Urinary bladder (tissue), 4 donors: ENCODE measurements at places on chromosomes 1 and 21.

GRCh38 chr1:21871943-21872342 is 59.9 kb downstream of the LDLRAD2 start:
- DNase-seq: no peak

DNA sequence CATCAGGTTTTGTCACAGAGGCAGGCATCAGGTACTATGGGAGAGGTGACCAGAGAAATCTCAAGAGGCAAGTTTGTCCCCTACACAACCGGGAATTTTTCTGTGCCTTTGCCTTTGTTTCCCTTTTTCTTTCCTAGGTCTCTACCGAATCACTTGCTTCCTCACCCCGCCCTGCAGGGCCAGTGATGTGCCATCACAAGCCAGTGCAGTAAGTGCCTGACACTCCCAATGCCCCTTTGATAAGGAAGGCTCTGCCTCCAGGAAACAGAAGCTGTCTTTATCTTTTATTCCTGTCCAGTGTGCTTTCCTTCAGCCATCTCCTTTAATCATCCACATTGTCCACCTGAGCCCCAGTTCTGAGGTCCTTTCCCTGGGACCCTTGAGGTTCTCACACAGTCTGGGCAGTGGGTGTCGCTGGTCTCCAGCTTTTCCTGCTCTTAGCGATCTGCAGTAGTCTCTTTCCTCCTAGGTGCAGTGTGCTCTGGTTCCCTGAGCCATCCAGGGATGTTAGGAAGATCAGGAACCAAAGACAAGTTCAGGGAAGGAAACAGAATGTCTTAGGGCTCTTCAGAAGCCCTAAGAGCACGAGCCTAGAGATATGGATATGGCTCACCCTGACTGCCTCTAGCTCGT is 36.6 kb downstream of the GJA5 start:
- no peak for DNase-seq

DNA sequence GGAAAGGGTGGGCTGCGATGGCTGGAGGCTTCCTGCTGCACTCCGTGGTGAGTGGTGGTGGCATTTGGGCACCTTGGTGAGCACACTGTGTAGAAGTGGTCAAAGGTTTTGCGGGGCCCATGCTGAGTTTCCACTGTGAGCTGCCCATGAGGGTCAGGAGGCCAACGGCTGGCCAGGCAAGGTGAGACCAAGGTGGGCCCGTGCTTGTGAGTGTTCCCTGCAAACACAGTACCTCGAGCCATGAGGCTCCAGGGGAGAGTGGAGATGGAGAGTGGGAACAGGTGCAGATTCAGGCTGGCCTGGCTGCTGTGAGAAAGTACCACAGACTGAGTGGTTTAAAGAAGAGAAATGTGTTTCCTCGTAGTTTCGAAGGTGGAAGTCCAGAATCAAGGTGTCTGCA is 40.8 kb downstream of the AJAP1 start:
- DNase-seq: no peak

- DNase-seq: peak; percentile 2
These were observed 651 bp downstream of the ZBTB8A start for GRCh38 chr1:32539584-32540571.

DNA sequence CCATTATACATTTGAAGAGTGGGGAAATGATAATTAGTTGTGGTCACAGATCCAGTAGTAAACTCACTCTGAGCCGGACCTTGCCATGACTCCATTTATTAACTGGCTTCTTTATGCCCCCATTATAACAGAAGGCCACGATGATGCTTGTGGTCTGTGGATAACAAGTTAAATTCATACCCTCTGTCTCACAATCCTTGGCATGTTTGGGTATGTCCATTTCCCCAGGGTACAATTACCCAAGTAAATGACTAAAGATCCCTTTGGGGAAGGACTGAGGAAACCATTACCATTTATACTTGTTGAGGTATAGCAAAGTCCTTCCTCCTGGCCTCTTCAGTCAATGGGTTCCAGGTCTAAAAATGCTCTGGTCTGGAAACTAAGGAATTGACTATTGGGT is 7.3 kb upstream of the USP1 start:
- no peak for DNase-seq

GRCh38 chr1:41639332-41639936 is 155.0 kb upstream of the EDN2 start:
- no peak for DNase-seq

GRCh38 chr1:191575180-191575579 is 583.1 kb upstream of the RGS18 start:
- DNase-seq: no peak

DNA sequence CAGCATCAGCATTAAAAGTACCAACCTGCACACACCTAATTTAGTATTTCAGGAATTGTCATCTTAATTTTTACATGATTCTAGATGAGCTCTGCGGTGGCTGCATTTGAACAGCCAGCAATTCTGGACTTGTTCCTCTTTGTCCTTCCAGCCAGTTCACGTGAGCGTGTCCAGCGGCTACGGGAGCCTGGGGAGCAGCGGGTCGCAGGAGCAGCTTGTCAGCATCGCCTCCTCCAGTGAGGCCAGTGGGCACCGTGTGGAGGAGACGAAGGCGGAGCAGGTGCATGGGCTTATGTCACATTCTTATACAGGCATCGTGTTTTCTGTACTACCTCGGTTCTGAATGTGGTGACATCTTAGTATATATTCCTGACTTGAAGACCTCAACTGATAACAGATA is 25.7 kb downstream of the PER3 start:
- DNase-seq: no peak
